Stomach (tissue), 19 donors: ENCODE measurements at places on chromosomes 7 and 10. TPM values are rescaled to one million over a fixed set of nuclear protein-coding genes. Genes with fewer than 3 reads are reported as not detected.
A peak's percentile ranks its signal among the peaks of the same experiment; 100 is the strongest.

DNA sequence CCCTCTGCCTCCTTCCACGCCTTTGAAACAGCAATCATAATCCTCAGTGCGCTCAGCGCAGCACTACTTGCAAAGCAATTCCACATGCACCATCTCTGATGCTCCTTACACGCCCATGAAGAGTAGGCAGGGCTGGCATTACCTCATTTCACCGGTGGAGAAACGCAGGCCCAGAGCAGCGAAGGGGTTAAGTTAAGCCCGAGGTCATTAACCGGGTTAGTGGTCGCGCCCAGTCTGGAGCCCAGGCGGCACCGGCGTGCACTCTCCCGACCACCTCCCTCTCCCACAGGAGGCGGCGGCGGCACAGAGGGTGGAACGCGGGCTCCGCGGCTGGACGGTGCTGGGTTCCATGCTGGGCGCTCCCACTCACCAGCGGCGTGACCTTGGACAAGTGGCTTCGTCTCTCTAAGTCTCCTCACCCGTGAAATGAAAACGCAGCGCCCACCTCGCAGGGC, 515 bp downstream of the FASTK start:
- DNase-seq, result peak; percentile 62

DNA sequence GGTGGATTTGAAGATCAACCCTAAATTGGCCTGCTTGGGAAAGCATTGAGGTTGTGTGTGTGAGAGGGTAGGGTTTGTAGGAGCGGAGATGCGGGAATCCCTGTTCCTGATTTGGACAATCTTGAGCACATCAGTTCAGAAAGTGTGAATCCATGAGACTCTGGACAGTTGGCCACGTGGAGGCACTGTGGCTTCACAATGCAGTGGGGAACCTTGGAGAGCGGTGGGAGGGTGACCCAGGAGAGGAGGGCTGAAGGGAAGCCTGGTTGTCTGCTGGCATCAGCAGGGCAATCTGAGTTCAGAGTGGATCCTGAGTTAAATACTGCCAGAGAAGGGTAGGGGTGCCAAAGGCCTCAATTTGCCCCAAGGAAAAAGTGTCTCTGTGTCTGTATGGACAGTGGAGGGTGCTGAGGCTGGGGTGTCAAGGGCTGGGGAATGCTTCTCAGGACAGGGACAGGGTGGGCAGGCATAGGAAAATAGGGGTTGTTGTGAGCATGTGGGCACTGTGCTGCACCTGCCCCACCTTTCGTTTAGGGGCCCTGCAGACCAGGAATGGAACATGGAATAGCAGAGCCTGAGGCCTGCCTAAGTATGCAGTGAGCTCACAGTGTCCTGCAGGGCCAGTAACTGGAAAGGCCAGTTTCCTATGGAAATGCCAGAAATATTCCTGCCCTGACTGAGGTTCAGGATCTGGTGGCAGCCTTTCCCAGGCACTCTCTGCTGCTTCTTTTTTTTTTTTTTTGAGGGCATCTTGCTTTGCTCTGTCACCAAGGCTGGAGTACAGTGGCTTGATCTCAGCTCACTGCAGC, 162.9 kb upstream of the PRSS58 start:
- peak; percentile 14 for DNase-seq

Gene RPA3
- total RNA-seq, result 16.5 TPM

Gene GTPBP10
- total RNA-seq, result 73.0 TPM

Gene FANK1
- 5.0 TPM for total RNA-seq
